ENCODE measurements at places on chromosomes 2 and 18. TPM values are rescaled to one million over a fixed set of nuclear protein-coding genes. Genes with fewer than 3 reads are reported as not detected.

GRCh38 chr2:65040400-65041261 lies 15.6 kb upstream of the CEP68 start:
- DNase-seq = peak; percentile 86

DNA sequence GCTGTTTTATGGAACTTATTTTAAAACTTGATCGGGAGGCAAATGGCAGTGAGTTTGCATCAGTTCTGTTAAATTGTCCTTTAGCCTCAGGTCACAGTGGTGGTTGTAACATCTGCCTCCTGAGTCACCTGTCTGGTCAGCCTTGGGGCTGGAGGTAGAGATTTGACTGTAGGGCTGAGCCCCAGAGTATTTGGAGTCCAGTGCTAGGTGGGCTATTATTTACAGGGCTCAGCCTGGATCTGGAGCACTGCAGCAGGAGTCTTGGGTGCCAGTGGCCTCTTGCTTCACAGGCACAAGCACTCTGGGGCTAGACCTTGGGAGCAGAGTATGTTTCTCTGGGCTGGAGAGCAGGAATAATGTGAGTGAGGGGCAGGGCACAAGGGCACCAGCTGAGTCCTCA lies 32.8 kb downstream of the TCF7L1 start:
- DNase-seq = no peak

Gene CHRNG
- total RNA-seq = not detected

- no peak for DNase-seq
Measured at GRCh38 chr18:43965691-43966090, 688.4 kb upstream of the SYT4 start.

DNA sequence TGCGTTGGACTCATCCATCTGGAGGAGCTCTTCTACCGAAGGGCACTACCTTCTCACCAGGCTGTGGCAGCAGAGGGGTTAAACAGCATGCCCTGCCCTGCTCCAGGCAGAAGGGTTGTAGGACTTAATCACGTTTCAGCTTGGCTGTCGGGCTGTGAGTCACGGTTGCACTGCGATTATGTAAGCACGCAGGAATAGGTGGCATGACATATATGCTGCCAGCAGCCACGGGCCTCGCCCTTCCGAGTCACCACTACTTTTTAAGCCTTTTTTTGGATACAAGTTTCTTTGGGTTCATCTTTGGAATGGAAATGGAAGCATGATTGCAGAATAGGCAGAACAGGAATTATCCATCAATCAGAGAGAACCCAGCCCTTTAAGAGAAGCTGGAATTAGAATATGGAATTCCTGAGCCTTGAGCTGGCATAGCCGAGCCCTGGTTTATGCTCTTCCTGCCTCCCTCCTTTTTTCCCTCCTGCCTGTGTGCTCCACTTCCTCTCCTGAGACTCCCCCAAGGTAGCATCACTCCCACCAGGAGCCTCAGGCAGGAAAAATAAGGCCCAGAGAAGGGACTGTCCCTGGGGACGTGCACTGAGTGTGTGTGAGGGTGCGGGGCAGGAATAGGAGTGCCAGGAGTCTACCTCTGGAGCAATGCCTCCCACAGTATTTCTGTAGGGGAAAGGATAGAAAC lies 86.8 kb downstream of the SEMA4F start:
- DNase-seq = no peak

Gene PPIG
- total RNA-seq = 26.1 TPM

GRCh38 chr2:221521233-221521845 lies 50.8 kb downstream of the EPHA4 start:
- no peak for DNase-seq

Gene UGT1A5
- total RNA-seq = not detected

- no peak for DNase-seq
Measured at GRCh38 chr18:9861933-9862332, 23.8 kb upstream of the TXNDC2 start.

DNA sequence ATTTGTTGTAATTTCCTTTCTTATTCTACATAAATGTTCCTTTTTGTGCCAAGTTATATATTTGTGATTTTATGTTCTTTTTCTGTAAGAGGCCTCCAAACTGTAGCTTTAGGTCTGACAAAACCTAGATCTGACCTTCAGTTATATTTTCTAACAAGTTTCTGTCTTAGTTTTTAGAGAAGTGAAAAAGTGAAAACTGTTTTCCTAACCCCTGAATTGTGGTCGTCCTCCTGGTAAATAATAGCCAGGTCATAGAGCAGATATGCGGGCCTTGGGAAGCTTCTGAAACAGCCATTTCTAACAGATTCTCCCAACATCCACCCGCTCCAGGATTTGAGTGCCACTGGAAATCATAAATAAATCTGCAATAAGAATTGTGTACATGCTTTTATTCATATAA lies 398.4 kb upstream of the CWC22 start:
- no peak for DNase-seq

- DNase-seq = no peak
Measured at GRCh38 chr2:60499651-60500265, 53.7 kb downstream of the BCL11A start.

Gene XDH
- not detected for total RNA-seq

DNA sequence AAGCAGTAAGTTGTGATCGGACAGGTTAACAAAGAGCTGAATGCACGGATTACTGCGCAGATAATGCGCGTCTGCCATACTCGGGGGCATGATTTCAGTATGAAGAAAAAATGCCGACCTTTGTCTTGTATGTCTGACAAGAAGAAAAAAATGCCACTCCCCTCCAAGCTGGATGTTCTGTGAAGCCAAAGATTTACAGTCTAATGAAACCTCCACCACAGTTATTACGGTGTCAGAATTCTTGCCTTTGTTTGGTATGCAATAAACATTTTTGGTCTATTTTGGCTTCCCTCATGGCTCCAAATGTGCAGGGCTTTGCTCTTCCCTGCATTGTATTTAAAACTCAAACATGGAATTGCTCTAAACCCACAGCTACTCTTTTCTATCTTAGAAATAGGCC lies 72.2 kb upstream of the THUMPD2 start:
- no peak for DNase-seq

Data from tibial nerve (tissue), 4 donors.